ENCODE measurements at places on chromosomes 3 and 15. TPM values are rescaled to one million over a fixed set of nuclear protein-coding genes. Genes with fewer than 3 reads are reported as not detected.

NR1D2 gene
- total RNA-seq, result 22.5 TPM

HTR3E gene
- total RNA-seq, result not detected

VILL gene
- total RNA-seq, result 4.0 TPM

PSMD2 gene
- total RNA-seq, result 423 TPM

UNC45A gene
- 71.0 TPM for total RNA-seq

EBLN2 gene
- total RNA-seq, result 5.7 TPM

HMG20A gene
- 48.6 TPM for total RNA-seq

EXOSC7 gene
- 59.4 TPM for total RNA-seq

CHP1 gene
- 130 TPM for total RNA-seq

OIP5 gene
- 0.60 TPM for total RNA-seq

FAM227B gene
- total RNA-seq, result 7.6 TPM

PFKFB4 gene
- total RNA-seq, result 38.2 TPM

CNTN4 gene
- 1.0 TPM for total RNA-seq

CACNA1D gene
- total RNA-seq, result 1.5 TPM

LMCD1 gene
- total RNA-seq, result 499 TPM

ANKUB1 gene
- not detected for total RNA-seq

RARRES1 gene
- 7.8 TPM for total RNA-seq

DZIP1L gene
- 21.5 TPM for total RNA-seq

CYB561D2 gene
- total RNA-seq, result 45.7 TPM

Measured in renal cortical epithelial cell (primary cell).